ENCODE measurements at places on chromosomes 4 and X.

DNA sequence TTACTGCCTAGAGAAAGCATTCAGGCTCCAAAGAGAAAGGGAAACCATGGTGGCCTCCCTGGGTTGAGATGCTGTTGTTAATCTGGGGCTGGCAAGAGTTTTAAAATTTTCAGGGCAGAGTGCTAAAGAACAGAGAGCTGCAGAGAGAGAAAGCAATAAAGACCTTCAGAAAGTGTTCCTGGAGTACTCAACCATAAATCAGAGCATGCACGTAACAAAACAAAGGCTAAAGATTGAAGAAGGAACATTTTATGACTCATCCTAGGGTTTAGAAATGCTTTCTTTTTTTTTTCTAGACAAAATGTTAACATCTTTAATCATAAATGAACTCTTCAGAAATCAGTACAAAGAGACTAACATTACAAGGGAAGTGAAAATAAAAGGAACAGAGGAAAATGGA is 562.3 kb upstream of the NDST4 start:
- DNase-seq: no peak

DNA sequence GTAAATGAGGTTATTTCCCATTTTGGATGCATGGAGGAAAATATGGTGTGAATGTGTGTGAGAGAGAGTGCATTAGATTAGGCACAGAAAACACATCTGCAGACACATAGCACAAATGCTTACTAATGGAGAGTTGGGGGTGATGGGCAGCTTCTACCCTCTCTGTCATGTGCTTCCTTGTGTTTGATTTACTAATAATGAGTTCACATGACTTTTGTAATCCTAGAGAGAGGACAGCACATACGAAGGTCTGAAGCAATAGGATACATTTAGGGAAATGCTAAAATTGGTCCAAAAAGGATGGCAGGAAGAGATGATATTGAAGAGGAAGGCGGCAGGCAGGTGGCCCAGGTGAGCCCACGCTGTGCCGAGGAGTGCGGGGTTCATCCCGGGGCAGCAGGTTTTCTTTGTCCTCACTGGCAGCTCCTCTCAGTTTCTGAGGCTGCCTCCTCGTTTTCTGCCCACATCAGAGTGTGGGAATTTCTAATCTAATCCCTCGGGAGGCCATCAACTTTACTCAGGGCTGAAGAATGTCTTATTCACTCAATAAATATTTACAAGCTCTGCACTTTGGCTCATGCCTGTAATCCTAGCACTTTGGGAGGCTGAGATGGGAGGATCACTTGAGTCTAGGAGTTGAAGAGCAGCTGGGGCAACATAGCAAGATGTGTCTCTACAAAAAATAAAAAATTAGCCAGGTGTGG is 15.9 kb upstream of the MAP9 start:
- no peak for DNase-seq

- no peak for DNase-seq
Observed at GRCh38 chrX:67614423-67614822, 70.6 kb downstream of the AR start.

DNA sequence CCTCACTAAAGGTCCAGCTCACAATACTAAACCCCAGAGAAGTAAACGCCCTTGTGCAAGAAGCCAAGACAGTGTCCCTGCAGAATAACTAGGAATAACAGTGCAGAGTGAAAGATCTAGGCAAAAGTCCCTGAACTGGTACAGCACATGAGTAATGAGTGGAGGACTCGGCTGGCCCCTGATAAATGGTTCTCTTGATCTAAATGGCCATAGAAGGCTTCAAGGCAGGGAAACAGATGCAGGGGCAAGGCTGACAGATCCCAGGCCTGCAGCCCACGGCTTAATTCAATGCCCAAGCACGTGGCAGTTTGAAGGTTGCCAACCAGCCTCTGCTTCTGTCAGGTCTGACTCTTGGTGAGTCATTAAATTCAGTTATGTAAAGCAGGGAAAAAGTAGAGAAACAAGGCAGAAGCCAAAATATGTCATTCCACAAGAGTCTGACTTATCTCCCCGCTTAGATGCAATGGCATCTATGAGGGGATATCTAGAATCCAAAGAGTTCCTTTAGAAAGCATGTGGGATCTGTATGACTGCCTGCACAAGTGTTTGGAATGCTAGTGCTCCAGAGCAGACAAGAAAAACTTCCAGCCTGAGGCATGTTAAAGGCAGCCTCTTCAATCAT is 121.3 kb downstream of the PRDM5 start:
- no peak for DNase-seq

- DNase-seq: no peak
Observed at GRCh38 chr4:94559351-94559806, 107.6 kb downstream of the PDLIM5 start.

DNA sequence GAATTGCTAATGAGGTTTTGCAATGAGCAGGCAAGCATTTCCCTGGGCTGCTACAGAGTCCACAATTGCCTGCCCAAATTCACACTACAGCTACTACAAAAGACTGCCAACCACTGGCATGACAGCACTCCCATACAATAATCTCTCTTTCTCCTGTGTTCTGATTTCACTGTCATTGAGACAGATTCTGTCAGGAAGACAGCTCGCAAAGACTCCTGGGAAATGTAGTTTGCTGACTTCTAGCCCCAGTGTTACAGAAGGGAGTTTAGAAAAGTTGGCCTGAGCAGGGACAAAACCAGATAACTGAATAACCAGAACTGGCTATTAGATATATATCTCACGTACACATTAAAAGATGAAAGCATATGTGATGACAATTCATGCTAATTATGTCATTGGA is 1231.3 kb upstream of the PRKX start:
- DNase-seq: no peak

DNA sequence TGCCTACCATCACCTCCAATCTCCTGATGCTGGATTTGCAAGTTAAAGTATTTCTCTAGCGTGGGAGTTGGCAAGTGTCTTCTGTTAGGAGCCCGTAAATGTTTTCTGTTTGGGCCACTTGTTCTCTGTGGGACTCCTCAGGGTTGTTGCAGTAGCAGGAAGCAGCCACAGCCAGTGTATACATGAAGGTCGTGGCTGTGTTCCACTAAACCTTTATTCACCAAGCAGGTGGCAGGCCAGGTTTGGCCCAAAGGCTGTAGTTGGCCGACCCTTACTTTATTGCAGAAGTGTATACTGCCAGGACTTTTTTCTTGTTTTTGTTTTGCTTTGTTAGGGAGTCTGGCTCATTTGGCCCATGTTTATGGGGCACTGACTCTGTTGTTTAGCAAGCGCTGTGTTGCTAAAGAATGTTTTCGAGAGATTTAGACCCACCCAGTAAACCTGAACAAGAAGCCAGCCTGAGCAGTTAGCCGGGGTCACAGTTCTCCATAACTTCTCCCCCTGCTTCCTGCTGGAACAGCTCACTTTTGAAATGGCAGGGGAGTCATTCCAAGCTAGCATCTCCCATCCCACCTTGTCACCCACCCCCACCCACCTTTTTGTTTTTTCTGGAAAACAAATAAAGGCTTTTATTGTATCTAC is 58.8 kb downstream of the SHROOM2 start:
- DNase-seq: no peak

GRCh38 chrX:133608406-133608805 is 193.1 kb upstream of the GPC4 start:
- DNase-seq: no peak

DNA sequence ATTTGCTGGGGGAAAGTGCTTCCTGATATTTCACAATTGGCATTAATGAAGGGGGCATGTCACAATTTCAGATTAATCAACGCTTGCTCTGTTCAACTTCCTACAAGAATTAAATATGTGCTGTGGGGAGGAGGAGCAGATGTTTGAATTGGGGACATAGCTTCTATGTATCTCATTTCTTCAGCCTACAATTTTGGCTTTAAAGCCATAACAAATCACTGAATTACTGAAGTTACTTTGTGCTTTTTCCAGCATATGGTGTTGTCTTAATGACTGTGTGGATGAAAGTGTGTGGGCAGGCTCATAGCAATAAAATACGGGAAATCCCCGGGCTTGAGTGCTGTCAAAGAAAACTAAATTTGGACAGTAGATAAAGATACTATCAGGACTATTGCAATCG is 813 bp downstream of the TLR7 start:
- no peak for DNase-seq

DNA sequence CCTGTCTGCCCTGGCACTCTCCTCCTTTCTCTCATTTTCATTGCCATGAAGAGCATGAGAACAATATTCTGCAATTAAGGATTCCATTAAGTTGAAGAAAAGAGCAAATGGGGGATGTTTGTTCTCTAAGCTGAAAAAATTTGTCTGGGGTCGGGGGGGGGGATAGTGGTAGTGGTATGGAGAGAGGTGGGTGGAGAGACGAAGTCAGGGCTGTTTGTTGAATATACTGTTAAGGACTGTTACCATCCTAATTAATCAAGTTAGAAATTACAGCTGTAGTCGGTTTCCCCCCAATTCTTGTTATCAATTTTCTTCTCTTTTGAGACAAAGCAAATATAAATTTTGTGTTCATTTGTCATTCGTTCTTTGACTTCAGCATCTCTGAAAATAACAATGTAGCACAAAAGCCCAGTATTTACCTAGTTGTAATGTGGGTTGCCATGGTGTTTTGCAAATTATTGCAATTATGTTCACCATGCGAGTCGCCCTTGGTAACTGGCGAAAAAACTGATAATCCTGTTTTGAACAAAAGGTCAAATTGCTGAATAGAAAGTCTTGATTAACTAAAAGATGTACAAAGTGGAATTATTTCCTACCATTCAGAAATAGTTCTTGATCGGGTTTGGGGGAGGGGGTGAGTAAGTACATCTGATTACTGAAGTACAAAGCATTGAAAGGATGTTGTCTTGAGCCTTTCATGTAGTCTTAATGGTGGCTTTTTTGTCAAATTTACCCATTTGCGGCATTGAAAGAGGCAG is 139.1 kb downstream of the ARX start:
- no peak for DNase-seq

DNA sequence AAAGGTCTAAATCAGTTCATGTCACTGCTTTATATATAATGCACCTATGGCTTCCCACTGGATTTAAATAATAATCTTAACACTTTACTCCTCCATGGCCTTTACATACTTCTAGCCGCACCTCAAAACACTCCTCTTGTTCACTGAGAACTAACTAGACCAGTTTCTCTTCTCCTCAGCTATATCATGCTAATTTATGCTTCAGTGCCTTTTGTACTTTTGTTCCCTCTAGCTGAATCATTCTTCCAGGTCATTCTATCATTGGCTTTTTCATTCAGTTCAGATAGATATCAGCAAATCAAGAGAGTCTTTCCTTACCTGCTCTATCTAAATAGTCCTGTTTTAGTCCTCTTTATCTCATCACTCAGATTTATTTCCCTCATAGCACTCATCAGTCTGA is 64.2 kb downstream of the TET2 start:
- no peak for DNase-seq

- DNase-seq: no peak
Observed at GRCh38 chrX:110310896-110311295, 7.0 kb downstream of the AMMECR1 start.

DNA sequence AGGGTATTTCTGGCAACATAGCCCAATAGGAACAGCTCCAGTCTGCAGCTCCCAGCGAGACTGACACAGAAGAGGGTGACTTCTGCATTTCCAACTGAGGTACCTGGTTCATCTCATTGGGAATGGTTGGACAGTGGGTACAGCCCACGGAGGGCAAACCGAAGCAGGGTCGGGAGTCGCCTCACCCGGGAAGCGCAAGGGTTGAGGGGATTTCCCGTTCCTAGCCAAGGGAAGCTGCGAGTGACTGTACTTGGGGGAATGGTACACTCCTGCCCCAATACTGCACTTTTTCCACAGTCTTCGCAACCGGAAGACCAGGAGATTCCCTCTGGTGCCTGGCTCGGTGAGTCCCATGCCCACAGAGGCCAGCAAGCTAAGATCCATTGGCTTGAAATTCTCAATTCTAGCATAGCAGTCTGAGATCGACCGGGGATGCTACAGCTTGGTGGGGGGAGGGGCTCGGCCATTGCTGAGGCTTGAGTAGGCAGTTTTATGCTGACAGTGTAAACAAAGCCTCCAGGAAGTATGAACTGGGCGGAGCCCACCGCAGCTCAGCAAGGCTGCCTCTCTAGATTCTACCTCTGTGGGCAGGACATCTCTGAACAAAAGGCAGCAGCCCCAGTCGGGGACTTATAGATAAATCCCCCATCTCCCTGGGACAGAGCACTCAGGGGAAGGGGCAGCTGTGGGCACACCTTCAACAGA is 14.0 kb upstream of the ADAD1 start:
- no peak for DNase-seq

- DNase-seq: no peak
Observed at GRCh38 chr4:181319629-181320028, 923.6 kb upstream of the TENM3 start.

DNA sequence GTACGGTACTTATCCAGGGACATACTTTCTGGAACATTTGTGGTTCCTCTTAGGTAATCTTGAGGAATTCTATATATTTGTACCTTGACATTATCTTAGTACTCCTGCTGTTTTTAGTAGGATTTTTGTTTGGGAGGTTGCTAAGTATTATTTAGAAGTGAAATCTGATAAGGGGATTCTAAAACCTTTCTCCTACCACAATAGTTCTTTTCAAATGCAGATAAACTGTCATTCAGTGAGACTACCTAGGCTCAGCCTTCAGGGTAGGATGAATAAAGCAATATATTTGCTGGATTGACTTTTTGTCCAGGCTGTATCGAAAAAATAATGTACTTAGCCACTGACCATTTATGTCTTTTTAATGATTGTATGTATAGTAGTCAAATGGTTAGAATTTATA is 25.4 kb downstream of the DIAPH2 start:
- no peak for DNase-seq

DNA sequence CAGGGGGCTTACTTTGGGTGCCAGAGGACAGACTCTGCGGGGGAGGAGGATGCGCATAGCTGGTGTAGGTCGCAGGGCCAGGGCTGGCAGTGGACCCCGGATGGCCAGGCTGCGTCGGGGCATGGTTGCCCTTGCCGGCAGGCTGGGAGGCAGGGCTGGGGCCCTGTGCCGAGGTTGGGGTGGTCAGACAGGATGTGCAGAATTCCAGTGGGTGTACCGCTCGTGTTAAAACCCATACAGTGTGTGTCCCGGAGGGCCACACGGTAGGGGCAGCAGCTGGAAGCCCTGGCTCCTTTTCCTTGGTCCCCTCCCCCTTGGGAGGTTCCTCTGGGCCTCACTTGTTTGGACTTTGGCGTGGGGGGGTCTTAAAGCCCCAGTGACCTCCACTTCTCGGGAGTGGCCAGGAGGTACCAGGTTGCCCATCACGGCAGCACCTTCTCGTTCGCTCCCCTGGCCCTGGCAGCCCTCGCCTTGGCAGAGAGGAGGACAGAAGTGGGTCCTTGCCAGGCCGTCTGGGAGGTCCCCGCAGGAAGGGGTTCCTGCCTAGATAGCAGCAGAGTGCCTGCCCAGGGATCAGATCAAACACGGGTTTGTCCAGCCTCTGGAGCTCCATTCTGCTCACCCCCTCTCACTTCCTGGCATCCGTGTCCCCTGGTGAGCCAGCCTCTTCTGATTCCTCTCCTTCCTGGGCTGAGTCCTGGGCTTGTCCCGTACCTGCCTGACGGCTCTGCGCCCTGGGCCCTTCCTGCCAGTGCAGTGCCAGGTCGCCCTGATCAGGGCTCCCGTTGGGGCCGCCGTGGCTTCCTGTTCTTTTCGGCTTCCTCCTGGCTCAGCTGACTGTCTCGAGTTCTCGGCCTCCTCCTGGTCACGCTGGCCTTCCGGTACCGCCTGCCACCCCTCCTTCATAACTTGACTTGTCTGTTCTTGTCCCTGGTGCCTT is 56.7 kb upstream of the HGFAC start:
- no peak for DNase-seq

GRCh38 chrX:149682956-149683947 is 28.6 kb upstream of the MAGEA11 start:
- no peak for DNase-seq

GRCh38 chr4:150348079-150348478 is 233.9 kb upstream of the MAB21L2 start:
- DNase-seq: no peak

GRCh38 chr4:83436680-83437079 is 18.9 kb downstream of the HELQ start:
- DNase-seq: no peak

- no peak for DNase-seq
Observed at GRCh38 chr4:83860200-83860599, 324.3 kb downstream of the GPAT3 start.

Data from activated gamma-delta T cell (primary cell).